Cardiac muscle cell (in vitro differentiated cells and primary cell): ENCODE measurements at places on chromosomes 16 and 17.

GRCh38 chr16:65783709-65784474, 582.6 kb upstream of the CDH5 start:
- H3K27me3 ChIP-seq: no peaks in the 10 kb centered on the region
- no peak for DNase-seq
- no peak overlapping the region for H3K27ac ChIP-seq
- H3K36me3 ChIP-seq: no peaks in the 10 kb centered on the region
- H3K4me3 ChIP-seq: no peak overlapping the region
- H3K4me1 ChIP-seq: no peaks in the 10 kb centered on the region

GRCh38 chr17:50594128-50594823, 33.8 kb downstream of the CACNA1G start:
- no peaks in the 10 kb centered on the region for H3K36me3 ChIP-seq
- DNase-seq: no peak
- peak overlapping the region; percentile 94 for H3K27ac ChIP-seq
- H3K4me1 ChIP-seq: peaks cover 46% of the 10 kb centered on the region

GRCh38 chr17:61420052-61420451, 20.4 kb downstream of the TBX2 start:
- peaks cover 43% of the 10 kb centered on the region for H3K27me3 ChIP-seq
- peaks cover 6% of the 10 kb centered on the region for H3K4me1 ChIP-seq
- no peaks in the 10 kb centered on the region for H3K36me3 ChIP-seq

GRCh38 chr17:6996256-6997011, 585 bp downstream of the ALOX12 start:
- H3K27ac ChIP-seq: no peak overlapping the region
- H3K36me3 ChIP-seq: no peaks in the 10 kb centered on the region
- peak overlapping the region; percentile 0 for H3K4me3 ChIP-seq
- DNase-seq: no peak
- H3K27me3 ChIP-seq: peaks cover 8% of the 10 kb centered on the region

DNA sequence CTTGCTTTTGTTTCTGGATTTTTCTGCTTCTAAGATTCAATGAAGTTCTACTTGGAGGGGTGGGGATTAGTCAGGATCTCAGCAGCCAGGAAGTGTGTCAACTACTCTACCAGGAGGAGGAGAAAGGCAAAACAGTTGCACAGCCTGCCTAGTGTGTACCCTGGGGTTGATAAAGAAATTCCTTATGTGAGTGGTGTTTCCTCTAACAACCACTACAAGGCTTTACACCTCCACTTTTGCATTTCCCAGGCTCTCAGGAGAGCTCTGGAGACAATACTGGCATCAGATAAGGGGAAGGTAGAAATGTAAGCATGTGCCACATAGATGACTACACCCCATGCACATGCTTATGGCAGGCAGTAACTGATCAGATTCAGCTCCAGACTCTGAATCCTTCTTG, 174.6 kb downstream of the TOX3 start:
- no peak for DNase-seq
- no peak overlapping the region for H3K4me3 ChIP-seq
- no peaks in the 10 kb centered on the region for H3K27me3 ChIP-seq
- H3K4me1 ChIP-seq: no peaks in the 10 kb centered on the region

DNA sequence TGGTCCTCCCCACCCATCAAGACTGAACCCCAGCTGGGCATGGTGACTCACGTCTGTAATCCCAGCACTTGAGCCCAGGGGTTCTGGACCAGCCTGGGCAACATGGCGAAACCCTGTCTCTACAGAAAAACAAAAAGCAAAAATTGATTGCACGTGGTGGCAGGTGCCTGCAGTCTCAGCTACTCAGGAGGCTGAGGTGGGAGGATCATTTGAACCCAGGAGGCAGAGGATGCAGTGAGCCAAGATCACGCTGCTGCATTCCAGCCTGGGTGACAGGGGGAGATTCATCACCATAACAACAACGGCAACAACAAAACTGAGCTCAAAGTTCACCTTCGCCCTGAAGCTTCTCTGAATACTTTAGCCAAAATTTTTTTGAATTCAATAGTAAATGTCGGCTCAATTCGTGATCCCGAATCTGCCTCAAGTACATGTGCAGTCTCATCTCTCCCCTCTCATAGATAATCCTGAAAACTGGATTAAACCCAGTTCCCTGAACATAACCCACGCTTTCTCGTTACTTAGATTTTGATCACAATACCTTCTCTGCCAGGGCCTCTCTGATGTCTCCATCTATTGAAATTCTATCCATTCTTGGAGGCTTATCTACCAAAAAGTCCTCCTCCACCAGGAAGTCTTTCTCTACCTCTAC, 13.5 kb upstream of the MYH10 start:
- no peak overlapping the region for H3K4me3 ChIP-seq
- no peaks in the 10 kb centered on the region for H3K4me1 ChIP-seq
- no peak for DNase-seq

DNA sequence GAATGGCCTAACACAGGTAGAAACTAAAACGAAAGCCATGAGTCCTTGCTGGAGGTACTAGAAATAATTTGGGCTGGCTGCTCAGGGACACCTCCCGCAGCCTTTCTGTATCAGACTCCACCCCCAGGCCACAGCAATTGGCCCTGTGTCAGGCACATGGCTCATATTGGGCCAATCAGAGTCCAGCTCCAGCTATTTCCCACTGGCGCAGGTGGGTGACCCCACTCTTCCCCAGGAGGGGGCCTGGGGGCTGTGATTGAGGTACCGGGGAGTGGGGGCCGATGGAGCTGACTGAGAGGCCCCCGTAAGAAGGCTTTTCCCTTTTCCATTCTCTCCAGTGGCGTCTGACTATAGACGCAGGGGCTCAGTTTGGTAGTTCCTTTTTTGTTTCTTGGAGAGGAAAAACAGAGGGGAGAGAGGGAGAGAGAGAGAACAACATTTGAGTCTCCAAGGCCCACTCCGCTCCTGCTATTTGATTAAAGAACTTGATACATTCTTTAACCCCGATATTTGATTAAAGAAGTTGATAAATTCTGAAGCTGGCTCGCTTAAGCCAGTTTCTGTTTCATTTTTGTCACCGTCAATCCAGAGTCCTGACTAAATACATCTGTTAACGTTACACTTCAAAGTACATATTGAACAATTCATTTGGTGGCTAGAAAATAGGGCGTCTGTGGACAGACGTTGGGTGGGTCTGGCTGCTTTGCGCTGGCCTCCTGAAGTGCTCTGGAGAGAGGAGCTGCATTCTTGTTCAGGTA, 26.3 kb downstream of the FOXL1 start:
- no peaks in the 10 kb centered on the region for H3K27me3 ChIP-seq
- H3K4me3 ChIP-seq: no peak overlapping the region
- DNase-seq: no peak
- no peaks in the 10 kb centered on the region for H3K36me3 ChIP-seq
- no peak overlapping the region for H3K27ac ChIP-seq

DNA sequence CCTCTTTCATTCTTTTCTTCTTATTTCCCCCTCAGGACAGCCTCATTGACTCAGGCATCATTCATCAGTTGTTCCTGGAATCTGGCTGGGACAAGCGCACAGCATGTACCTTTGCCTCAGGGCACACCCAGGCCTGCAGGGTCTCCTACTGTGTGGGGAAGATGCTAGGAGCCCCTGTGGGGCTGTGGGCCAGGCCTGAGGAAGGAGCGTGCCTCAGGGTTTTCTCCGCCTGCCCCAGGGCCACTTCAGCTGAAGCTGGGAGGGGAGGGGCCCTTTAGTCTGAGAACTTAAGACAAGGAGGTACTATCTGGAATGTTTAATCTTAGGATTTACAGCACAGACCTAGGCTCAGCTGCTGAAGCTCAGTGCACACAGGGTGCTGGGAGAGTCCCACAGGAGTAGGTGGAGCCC, 7.9 kb downstream of the ELMO3 start:
- H3K4me1 ChIP-seq: no peaks in the 10 kb centered on the region
- H3K36me3 ChIP-seq: peaks cover 2% of the 10 kb centered on the region
- no peaks in the 10 kb centered on the region for H3K27me3 ChIP-seq
- no peak overlapping the region for H3K27ac ChIP-seq

DNA sequence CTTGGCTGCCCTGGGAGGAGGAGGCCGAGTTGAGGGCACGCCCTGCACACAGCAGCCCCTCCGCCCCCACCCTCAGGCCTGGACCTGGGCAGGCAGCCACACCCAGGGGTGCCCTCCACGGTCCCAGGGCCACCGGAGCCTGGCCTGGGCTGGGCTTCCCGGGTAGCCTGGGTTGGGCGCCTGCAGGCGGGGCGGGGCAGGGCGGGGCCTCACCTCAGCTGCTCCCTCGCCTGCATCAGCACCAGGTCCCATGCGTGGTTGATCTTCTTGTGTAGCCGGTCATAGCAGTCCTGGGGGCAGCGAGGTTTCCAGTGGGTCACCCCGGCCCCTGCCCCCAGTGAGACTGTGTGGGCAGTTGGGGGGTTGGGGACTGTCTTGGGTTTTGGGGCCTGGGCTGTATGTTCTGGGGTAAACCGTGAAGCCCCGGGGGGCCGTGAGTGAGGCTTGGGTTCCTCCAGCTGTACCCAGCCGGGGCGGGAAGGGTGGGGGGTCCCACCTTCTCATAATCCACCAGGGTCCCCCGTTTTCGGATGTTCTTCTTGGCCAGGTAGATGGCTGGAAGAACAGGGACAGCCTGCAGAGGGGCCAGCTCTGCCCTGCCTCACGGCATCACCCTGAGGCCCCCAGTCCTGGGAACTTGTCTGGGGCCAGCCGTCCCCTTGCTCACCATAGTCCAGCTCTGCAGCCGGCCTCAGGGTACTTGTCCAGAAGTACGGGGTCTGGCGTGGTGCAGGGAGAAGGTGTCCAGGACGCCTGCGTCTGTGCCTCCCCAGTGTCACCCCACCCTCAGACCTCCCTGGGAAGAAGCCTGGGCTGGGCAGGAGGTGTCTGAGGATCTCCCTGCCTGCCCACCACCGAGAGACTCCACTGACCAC, 2.0 kb downstream of the RGS11 start:
- no peak for DNase-seq
- H3K36me3 ChIP-seq: no peaks in the 10 kb centered on the region
- H3K4me1 ChIP-seq: no peaks in the 10 kb centered on the region
- no peak overlapping the region for H3K4me3 ChIP-seq
- H3K27me3 ChIP-seq: peaks cover 43% of the 10 kb centered on the region

DNA sequence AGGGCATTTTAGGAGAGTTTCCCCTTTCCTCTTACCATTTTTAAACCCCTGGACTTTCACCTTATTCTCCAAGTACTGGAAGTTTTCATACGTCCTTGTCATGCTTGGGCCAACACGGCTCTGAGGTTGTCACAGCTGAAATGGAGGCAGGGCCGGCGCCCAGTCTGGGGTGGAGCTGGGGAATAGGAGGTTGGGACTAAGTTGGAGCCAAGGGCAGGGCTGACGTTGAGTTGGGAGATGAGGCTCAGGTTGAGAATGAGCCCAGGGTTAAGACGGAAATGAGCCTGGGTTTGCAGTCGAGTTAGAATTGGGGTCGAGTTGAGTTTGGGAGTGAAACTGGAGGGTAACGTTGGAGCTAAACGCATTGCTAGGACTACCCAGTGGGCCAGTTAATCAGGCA, 1.3 kb downstream of the CLEC10A start:
- no peak overlapping the region for H3K4me3 ChIP-seq
- H3K27ac ChIP-seq: no peak overlapping the region
- no peaks in the 10 kb centered on the region for H3K4me1 ChIP-seq

- no peak overlapping the region for H3K27ac ChIP-seq
- no peak overlapping the region for H3K4me3 ChIP-seq
- DNase-seq: no peak
- H3K36me3 ChIP-seq: peaks cover 10% of the 10 kb centered on the region
- no peaks in the 10 kb centered on the region for H3K27me3 ChIP-seq
- no peaks in the 10 kb centered on the region for H3K4me1 ChIP-seq
Observed at GRCh38 chr16:48340054-48340453, 45.2 kb downstream of the SIAH1 start.

DNA sequence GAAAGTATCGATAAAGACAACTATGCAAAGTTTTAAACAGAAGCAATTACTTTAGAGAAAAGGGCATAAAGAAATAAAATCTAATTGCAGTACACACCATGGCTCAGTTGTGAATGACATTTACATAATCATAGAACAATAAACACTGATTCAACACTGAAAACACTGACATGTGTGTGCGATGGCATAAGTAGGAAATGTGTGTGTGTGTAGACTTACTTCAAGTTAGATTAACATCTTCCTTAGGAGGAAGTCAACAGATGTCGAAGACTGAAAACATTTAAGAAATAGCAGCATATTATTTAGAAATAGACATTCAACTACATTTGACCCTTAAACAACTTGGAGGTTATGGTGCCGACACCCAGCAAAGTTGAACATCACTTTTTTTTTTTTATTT, 172.4 kb downstream of the STX8 start:
- no peak for DNase-seq
- no peaks in the 10 kb centered on the region for H3K27me3 ChIP-seq
- no peak overlapping the region for H3K4me3 ChIP-seq
- H3K4me1 ChIP-seq: peaks cover 9% of the 10 kb centered on the region

DNA sequence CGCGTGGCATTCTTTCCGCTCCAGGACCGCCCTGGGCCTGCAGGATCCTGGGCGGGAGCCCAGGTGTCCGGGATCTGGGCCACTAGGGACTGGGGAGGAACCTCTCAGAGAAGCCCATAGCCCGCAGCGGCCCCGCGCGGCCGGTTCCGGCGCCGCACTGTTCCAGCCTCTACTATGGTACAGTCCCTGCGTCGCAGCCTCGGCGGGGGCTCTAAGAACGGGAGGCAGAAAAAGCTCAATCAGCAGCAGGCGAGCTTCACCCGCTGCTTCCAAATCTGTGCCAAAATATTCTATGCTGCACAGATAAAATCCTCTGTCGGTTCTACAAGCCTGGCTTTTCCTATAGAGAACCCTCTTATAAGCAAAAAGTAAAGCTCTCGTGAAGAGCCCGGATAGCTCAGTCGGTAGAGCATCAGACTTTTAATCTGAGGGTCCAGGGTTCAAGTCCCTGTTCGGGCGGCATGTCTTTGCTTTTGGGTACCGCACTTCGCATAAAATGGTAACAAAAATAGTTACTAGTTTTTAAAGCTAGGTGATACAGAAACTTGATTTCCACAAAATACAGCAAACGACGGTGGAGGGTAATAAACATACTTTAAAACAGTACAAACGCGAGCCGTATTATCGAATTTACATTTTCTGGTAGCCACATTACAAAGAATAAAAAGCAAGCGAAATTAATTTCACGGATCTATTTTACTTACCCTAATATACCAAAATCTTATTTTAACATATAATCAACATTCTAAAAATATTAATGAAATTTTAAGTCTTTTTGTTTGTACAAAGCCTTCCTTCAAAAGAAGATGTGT, 661 bp upstream of the ALOXE3 start:
- H3K27me3 ChIP-seq: peaks cover 65% of the 10 kb centered on the region
- DNase-seq: peak; percentile 90
- H3K27ac ChIP-seq: peak overlapping the region; percentile 58
- no peaks in the 10 kb centered on the region for H3K4me1 ChIP-seq

DNA sequence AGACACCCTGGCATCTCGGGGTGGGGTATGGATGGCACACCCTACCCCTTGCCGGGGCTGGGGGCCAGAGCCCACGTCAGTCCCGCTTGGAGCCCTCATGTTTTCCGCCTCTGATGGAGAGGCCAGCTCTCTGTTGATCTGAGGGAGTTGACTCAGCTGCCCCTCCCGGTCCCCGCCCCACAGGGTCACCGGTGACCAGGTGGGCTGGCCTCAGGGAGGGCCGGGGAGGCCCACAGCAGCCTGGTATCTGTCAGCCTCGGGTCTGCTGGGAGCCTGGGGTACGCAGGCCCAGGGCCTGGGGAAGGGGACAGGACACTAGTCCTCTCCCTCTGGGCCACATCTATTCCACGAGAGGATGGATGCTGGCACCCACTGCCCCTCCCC, 109.5 kb upstream of the CIBAR2 start:
- H3K27me3 ChIP-seq: no peaks in the 10 kb centered on the region
- no peak overlapping the region for H3K4me3 ChIP-seq
- H3K36me3 ChIP-seq: no peaks in the 10 kb centered on the region
- H3K27ac ChIP-seq: no peak overlapping the region

- no peaks in the 10 kb centered on the region for H3K27me3 ChIP-seq
- H3K4me1 ChIP-seq: no peaks in the 10 kb centered on the region
- H3K36me3 ChIP-seq: peaks cover 3% of the 10 kb centered on the region
- no peak for DNase-seq
Observed at GRCh38 chr17:5299383-5299782, 17.3 kb downstream of the RABEP1 start.
